Suppressor macrophage (primary cell): ENCODE measurements at places on chromosomes 3 and 15.

GRCh38 chr15:84956199-84956598 is 25.5 kb upstream of the PDE8A start:
- DNase-seq = no peak

- no peak for DNase-seq
Observed at GRCh38 chr15:33500432-33501195, 189.8 kb downstream of the RYR3 start.

GRCh38 chr3:184472723-184473428 is 88.7 kb upstream of the EPHB3 start:
- DNase-seq = peak; percentile 79

- no peak for DNase-seq
Observed at GRCh38 chr3:27905625-27906024, 183.5 kb upstream of the EOMES start.

DNA sequence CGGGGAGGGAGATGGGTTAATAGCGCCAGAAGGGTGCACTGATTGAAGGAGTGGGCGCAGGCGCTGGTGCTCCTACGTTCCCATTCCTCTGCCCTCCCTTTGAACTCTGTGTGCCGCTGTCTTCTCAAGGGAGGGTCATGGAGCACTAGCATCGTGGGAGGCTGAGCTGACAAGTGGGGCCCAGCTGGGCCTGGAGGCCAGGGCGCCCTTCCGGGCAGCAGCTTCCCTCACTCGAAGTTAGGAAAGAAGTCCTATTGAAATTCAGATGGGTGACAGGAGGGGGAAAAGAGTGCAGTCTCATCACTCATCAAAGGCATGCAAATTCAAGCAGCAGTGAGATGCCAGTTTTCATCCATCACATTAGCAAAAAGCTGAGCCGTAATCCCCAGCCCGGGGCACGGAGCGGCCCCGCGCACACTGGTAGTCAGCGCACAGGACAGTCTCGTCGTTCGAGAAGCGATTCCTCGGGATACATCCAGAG is 128.2 kb downstream of the LRRK1 start:
- no peak for DNase-seq

DNA sequence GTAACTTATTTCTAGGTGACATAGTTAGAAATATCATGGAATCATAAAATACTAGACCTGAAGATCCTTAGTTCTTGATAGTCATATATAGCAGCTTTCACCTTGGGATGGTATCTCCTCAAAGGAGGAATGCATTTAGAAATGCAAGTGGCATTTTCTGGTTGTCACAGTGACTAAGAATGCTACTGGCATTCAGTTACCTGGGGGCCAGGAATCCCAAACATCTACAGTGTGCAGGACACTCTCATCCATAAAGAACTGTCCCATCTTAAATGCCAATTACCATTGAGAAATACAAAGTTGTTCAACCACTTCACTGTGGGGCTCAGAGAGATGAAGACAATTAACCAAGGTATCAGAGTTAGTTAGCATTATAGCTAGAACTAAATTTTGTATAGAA is 36.7 kb downstream of the MYH15 start:
- no peak for DNase-seq

GRCh38 chr3:48222616-48223513 is at the start of gene CAMP:
CAMP (plus strand) TSS chr3:48223495; CDS start chr3:48223512, 17 bp downstream.
- DNase-seq = peak; percentile 98

DNA sequence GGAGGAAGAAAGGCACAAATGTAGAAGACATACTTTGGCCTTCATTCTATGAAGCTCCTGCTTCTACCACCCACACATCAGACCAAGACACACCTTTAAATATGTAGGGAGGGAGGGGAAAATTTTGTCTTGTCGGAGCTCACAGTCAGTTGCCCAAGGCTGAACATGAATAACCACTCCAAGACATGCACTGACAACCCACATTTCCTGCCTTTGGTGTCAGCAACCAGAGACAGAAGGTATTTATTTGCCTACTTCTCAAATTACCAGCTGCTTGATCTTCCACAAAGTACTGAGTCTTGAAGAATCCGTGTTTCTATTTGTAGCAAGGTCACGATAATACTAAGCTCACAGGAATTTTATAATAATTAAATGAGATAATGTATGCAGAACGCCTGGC is 169.7 kb downstream of the KCNMB2 start:
- DNase-seq = no peak

DNA sequence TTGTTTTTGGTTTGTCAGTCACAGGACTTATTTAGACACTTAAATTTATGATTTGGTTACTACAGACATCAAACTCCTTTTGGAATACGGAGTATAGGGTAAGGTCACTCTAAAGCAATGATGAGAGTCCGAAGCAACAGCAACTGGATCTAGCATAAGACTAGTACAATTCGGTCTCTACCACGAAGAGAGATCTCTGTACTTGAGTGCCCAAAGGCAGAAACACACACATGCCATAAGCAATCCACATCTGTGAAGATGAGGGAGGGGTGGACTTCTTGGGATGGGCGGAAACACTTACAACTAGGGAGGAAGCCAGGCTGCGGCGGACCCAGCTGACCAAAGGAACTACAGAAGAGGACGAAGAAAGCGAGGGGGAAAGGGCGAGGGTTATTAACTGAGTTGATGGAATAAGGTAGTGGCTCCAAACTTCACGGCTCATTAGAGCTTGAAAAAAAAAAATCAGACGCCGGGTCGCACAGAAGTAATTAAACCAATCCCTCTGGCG is 595 bp downstream of the DPH6 start:
- peak; percentile 51 for DNase-seq

- DNase-seq = peak; percentile 70
Observed at GRCh38 chr3:127887321-127887720, 27.7 kb upstream of the KBTBD12 start.

- DNase-seq = no peak
Observed at GRCh38 chr3:130789782-130790322, 43.2 kb upstream of the PIK3R4 start.

DNA sequence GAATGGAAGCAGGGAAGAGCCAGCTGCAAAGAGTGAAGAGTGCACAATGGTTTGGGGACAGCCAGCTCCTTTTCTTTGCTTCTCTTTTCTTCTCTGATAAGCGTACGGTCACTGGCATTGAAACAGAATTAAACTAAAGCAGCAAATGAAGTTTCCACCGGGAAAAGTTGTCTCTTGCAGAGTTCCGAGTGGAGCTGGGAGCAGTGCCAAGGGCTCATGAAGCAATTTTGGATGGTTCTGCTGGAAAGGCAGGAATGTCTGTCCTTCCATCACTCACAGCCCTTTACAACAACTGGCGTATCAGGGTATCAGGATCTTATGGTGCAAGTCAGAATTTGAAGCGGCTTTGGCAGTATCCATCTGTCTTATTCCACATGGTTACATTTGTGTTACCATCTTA is 1042.9 kb downstream of the NTRK3 start:
- no peak for DNase-seq

DNA sequence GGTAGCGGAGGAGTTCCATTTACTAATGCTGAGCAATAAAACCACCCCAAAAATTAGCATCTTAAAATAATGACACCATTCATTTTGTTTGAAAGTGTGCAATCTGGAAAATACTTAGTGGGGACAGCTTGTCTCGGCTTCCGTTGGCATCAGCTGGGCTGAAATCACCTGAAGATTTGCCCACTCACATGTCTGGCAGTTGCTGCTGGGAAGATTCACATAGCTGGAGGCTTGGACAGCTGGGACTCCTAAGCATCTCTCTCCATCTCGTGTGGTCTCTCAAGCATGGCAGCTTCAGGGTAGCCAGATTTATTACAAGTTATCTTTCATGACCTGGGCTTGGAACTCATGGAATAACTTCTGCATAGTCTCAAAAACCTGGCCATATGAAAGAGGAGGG is 38.4 kb upstream of the BFSP2 start:
- no peak for DNase-seq

GRCh38 chr3:66486646-66487045 is 14.2 kb downstream of the LRIG1 start:
- DNase-seq = no peak

GRCh38 chr3:72152551-72153476 is 367.9 kb upstream of the PROK2 start:
- DNase-seq = peak; percentile 50

DNA sequence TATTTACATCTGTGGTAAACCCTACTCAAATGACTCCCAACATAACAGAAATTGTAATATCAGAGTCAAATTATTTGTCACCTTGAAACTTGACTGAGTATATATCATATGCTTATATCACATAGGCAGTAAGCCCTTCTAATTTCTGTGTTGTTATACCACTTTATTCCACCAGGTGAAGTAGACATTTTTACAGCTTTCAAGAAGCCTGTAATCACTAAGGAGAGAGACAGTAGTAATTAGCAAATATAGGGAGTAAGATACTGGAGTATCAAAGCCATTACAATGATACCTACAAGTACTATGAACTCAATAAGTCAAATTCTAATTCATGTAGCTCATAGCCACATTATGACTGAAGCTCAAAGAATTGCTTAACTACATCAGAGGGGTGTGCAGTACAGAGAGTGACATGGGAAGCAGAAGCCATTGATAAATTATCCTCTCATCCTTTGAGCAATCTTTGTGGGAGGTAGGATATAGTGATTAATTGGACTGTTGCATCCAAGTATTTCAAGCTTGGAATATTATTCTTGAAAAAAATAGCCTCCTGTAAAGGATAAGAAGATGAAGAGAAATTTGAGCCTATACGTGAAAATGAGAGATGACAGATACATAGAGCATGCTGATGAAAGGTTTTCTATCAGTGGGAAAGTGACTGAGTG is 1005.9 kb downstream of the ZPLD1 start:
- peak; percentile 1 for DNase-seq

DNA sequence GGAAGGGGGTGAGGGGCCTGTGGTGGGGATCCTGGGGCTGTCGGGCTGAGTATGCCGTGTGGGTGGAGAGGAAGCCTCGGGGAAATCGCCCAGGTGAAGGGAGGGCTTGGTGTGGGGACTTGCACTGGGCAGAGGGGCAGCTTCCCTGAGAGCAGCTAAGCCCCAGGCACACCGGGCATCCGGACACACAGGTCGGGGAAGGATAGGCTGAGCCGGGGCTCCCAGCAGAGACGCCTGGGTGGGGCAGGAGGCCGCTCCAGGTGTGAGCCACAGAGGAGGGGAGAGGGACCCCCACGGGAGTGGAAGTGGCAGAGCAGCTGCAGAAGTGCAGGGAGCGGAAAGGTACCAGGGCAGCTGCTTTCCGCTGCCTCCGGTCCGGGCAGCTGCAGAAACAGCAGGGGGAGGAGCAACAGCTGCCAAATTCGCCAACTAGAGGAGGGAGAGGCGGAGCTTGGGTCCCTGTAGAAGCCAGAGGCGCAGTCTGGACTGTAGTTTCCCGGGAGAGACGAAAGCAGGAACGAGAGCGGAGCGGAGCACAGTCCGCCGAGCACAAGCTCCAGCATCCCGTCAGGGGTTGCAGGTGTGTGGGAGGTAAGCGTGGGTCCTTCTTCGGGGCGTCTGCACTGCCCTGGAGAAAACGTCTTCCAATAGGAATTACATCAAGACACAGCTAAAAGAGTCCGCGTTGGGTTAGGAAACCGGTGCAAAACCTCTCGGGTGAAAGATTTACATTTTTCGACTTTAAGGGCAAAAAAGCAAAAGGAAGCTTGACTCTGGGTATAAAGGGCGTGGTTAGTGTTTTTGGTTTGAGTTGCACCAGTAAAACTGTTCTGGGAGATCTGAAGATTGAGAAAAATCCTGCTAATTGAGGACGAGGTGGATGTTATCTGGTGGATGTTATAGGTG is at the start of gene SERPINI1:
TSS of gene SERPINI1 (plus strand) at position 489 of the 906 bp plus-strand sequence. CDS start 53,408 bp downstream, outside the sequence.
- peak; percentile 94 for DNase-seq

GRCh38 chr3:99850608-99851007 is 32.9 kb downstream of the CMSS1 start:
- peak; percentile 29 for DNase-seq

DNA sequence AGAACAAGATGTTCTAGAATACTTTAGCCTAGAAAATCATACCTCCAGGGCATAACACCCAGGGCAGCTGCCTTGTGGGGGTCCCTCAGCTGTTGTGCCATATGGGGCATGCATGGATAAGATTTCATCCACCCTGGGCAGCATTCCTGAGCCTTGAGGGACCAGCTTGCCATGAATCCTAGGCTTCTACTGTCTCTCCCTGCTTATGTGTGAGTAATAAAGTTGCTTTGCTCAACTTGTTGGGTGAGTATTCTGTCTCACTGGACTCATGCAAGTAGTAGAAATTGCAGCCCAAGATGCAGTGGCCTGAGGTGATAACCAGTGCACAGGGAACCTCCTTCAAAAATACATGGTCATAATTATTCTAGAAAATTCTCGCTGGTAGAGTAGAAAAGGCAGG is 52.1 kb upstream of the EPHB1 start:
- DNase-seq = no peak

- no peak for DNase-seq
Observed at GRCh38 chr3:16311960-16312451, 47.0 kb downstream of the OXNAD1 start.

GRCh38 chr3:127356381-127356780 is 68.5 kb upstream of the PRR20G start:
- DNase-seq = no peak

- peak; percentile 38 for DNase-seq
Observed at GRCh38 chr3:190017521-190018288, 103.0 kb downstream of the P3H2 start.

DNA sequence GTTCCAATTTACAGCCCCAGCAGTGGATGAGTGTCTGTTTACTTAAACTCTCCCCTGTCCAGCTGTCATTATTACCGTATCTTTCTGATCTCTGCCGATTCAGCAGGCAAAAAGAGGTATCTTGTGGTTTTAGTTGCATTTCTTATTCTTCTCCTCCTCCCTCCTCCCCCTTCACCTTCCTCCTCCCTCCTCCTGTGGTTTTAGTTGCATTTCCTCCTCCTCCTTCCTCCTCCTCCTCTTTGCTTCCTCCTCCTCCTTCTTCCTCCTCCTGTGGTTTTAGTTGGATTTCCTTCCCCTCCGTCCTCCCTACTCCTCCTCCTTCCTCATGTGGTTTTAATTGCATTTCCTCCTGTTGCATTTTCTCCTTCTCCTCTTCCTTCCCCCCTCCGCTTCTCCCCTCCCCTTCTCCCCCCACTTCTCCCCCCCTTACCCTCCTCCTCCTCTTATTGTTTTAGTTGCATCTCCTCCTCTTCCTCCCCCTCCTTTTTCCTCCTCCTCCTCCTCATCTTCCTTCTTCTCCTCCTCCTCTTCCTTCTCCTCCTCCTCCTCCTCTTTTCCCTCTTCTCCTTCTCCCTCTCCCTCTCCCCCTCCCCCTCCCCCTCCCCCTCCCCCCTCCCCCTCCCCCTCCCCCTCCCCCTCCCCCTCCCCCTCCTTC is 25.3 kb upstream of the VPS33B start:
- peak; percentile 18 for DNase-seq

GRCh38 chr3:44992555-44993470 is 16.8 kb downstream of the EXOSC7 start:
- peak; percentile 39 for DNase-seq

- DNase-seq = no peak
Observed at GRCh38 chr15:62147551-62147950, 17.5 kb downstream of the C2CD4B start.

DNA sequence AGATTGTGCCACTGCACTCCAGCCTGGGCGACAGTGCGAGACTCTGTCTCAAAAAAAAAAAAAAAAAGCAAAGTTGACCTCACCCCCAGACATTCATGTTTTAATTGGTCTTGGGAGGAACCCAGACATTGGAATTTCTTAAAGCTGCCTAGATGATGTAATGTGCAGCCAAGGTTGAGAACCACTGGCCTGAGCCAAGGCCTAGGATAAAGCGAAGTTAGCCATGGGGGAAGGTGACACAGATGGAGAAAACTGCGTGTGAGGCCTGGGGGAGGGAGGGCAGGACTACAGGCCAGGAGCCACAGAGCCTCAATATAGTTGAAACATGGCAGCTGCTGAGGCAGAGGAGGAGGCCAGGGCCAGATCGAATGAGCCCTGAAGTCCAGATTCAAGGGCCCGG is 21.0 kb downstream of the GLB1 start:
- no peak for DNase-seq
